Activated CD4-positive, alpha-beta T cell treated with anti-CD3 and anti-CD28 coated beads, Interleukin-2, amount 50 U/mL, for 48 hours (primary cell): ENCODE measurements at places on chromosomes 1 and 21.
A peak's percentile ranks its signal among the peaks of the same experiment; 100 is the strongest.

- DNase-seq, result no peak
Observed at GRCh38 chr1:8154621-8155052, 128.5 kb upstream of the ERRFI1 start.

- DNase-seq, result no peak
Observed at GRCh38 chr21:38622827-38623209, 124.5 kb upstream of the ERG start.

DNA sequence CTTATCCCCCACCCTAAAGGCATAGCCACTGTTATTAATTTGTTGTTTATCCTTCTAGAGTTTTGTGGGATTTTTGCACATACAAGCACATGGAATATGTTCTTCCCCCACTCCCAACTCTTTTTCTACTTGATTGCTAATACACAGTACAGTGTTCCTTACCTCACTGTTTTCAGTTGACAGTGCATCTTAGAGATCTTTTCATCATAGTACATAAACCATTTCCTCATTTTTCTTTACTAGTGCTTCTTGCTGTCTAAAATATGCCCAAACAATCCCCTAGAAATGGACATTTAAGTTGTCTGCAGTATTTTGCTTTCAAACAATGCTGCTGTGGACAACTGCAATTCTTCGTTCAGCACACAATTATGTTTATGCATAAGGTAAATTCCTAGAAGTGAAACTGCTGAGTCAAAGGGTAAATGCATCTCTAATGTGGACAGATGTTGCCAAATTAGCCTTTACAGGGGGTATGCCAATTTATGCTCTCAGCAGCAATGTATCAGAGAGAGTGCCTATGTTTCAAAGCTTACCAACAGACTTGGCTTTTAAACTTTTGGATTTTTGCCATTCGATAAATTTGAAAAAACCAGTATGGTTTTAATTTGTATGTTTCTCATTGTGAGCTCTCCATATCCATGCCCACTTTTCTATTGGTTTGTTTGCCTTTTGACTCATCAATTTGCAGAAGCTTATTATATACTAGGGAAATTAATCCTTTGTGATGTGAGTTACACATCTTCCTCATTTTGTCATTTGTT, 132.6 kb downstream of the MRPS6 start:
- no peak for DNase-seq

GRCh38 chr1:104028416-104029035, 278.8 kb downstream of the AMY1C start:
- no peak for DNase-seq

GRCh38 chr1:163046071-163046470, 23.1 kb upstream of the RGS4 start:
- DNase-seq, result no peak

DNA sequence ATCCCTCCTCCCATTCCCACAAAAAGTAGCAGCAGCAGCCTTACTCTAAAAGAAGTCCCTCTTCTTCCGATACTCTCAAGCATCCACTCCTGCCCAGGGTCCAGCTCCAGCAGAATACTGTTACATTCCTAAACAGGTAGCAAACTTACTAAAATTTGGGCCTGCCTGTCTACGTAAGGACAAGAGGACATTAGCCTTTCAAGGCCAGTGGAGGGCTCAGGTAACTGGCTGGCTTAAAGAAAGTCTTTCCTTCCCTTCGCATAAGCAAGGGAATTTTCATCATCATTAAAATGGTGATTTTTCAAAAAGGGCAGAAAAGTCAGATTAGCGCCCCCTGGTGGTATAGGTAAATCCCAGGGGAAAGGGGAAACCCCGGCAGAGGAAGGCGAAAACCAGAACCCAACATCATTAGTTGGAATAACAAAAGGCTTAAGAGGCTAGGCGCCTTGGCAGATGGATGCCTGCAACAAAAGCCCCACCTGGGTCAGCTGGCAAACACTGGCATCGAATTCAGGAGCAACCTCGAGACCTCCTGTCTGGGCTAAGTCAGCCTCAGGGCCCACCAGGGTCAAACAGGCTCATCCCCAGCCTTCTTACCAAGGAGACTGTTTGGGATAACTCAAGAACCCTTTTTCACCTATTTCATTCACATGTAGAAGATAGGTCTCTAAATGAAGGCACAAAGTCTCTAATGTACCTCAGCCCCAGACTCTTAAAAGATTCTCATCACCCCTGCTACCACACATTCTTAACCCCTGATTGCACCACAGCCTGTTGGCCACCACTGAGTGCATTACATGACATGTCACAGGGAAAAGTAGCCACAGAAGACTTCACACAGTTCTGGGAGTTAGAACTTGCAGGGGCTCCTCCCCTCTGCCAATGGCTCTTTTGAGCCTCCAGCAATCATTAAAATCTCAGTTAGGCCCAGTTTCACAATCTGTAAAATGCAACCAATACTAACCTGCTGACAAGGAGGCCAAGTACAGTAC, 36.7 kb downstream of the ERI3 start:
- DNase-seq, result peak; percentile 56

- peak; percentile 35 for DNase-seq
Observed at GRCh38 chr1:17984583-17984982, 123.0 kb upstream of the IGSF21 start.

DNA sequence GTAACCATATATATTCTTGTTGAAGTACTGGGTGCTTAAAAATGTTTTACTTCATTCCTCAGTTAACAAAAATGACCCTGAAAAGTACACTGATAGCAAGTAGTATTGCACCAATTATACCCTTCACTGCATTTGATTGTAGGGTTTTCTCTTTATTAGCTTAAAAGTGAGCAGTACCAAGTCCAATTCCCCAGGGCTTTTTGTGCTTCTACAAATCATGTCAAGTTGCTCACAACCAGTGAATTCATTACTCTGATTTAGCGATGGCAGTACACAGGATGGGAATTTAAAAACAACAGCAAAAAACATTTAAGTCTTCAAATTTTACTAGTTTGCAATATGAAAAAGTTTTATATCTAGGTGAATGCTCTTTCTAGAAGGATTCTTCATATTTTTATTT, 436.4 kb downstream of the PTBP2 start:
- no peak for DNase-seq

GRCh38 chr1:84947536-84948410, 49.1 kb downstream of the MCOLN2 start:
- no peak for DNase-seq

GRCh38 chr1:225731491-225731890, 46.1 kb upstream of the SRP9 start:
- DNase-seq, result no peak

DNA sequence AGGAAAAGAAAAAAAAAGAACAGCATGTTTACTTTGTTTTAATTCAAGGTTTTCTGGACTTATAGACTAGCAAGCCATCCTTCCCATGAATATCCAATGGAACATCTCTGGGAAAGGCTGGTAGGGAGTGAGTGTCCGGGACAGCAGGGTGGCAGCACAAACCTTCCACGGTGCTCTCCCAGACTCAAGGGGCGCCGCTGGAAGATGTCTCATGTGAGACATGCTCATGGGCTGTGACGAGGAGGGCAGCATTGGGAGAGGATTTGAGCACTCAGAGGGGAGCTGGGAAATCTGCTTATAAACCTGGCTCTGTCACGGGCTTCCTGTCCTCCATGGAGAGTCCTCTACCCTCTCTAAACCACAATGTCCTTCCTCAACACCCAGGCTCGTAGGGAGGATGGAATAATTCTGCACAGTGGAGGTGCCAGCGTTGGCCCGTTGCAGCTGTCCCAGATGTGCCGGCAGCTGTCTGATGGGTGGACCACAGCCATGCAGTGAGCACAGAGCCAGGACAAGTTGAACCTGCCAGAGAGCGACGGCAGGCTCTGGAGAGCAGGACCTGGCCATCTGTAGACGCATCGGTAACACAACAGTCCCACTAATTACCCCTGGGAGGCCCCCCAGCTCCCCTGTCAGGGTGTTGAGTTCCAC, 100.1 kb upstream of the IGSF21 start:
- DNase-seq, result no peak

GRCh38 chr1:194133152-194133551, 946.7 kb upstream of the B3GALT2 start:
- DNase-seq, result no peak

DNA sequence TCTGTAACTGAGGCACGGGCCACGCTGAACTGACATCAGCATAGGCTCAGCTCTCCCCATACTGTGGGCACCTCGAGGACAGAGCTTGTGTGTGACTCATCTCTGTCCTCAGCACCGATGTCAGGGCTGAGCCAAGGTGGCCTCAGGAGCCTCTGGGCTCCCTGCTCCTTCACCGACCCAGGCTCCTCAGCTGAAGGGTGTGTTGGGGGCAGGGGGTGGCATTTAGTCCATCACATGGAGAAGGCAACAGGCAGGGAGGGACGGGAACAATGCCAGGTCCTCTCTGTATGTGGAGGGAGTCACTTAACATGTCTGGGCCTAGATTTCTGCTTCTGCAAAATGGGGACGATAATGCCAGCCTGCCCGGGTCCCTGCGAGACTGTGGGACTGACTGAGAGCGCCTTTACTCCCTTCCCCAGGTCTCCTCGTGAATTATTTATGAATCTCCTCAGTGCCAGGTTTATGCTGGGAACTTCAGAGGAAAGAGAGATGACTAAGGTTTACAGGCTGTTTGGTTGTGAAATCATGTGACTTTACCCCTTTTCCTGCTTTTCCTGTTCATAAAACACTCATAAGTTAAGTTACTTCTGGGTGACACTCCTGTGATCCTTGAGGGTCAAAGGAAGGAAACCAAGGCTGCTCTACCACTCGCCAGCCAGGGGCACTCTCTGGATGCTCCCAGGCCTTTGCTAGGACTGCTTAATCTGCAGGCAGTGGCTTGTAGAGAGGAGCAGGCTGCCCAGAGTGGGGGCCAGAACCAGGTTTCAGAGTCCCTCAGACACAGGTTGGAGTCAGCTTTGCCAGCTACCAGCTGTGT, 16.2 kb downstream of the TTC39A start:
- DNase-seq, result no peak

DNA sequence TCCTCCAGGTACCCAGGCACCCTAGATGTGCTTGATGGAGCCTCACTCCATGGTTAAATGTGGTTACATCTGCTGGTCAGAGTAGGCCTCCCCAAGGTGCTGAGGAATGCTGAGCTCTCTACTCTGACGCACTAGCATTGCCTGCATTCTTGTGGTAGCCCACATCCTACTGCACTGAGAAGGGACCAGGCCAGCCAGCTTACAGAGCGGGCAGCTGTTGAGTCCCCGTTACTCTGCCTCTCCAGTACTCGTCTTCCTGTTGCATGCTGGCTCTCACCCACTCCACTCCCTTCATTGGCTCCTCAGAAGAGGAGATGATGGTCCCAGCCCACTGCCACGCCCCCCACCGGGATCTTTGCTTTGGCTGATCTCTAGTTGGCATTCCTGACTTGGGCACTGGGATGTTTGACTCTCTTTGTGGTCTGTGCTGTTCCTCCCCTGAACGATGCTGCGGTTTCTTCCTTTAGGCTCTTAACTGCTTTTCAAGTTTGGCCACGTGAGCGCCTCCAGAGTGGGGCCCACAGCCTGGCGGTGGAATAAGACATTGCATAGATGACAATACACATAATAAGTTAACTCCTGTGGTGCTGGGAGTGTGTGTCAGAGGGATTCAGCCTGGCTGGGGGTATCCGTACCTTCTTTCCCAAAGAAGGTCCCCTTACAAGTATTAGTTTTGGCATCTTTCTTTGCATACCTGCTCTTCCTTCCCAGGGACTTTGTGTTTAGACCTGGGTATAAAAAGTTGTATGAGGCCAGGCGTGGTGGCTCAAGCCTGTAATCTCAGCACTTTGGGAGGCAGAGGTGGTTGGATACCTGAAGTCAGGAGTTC, 18.6 kb downstream of the AZIN2 start:
- peak; percentile 81 for DNase-seq

DNA sequence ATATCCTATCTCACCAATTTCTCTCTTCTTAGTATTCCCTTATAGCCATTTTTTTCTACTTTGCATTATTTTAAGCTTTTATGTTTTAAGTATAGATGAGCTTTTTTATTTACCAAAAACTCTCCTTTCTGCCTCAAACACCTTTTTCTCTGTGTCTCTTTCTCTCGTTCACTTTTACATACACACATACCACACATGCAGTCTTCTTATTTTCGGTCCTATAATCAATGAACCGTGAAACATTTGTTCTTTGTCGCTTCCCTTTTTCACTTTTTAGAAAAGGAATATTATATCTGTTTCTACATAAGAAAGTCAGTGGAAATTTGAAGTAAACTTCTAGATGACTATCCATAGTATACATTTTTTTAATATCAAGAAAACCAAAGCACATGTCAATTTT, 183.2 kb downstream of the MRPL39 start:
- no peak for DNase-seq

DNA sequence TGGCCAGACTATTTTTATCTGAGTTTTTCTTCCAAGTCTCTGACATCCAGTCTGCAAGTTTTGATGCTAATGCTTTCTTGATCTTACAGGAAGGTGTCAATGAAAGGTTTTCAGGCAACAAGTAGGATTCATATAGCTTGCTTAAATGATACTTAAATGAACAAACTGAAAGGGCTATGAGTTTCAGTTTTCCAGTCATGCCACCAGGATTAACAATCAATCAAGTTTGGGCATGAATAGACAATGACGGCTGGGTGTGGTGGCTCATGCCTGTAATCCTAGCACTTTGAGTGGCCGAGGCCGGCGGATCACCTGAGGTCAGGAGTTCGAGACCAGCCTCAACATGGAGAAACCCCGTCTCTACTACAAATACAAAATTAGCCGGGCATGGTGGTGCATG, 34.3 kb upstream of the SLC16A1 start:
- DNase-seq, result no peak

GRCh38 chr1:96234299-96234698, 487.3 kb upstream of the PTBP2 start:
- DNase-seq, result no peak

DNA sequence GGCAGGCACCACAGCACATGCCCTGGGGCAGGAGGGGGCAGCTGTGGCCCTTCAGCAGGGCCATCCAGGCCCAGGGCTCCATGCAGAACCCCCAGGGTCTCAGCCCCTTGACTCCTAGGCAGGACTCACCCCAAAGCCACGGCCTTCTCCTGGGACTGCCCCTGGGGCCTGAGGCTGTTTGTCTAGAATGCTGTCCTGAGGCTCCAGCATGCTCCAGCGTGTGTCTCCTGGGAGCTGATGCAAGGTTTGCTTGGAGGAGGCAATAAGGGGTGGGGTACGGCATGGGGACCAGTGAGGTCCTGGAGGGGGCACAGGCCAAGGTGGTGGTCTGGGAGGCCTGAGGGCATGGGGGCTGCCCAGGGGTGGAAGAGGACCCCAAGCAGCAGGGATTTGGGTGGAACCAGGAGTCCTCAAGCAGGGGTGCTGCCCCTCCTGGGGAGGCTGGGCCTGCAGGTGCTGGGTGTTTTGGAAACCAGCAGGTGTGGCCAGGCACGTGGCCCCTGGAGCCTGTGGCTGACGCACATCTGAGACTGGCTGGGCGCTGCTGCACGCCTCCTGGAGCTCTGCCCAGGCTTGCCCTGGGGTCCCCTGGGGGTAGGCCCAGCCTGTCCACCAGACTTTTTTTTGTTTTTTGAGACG, 7.8 kb upstream of the CALML6 start:
- no peak for DNase-seq

GRCh38 chr1:21857840-21858670, 46.0 kb downstream of the LDLRAD2 start:
- no peak for DNase-seq

DNA sequence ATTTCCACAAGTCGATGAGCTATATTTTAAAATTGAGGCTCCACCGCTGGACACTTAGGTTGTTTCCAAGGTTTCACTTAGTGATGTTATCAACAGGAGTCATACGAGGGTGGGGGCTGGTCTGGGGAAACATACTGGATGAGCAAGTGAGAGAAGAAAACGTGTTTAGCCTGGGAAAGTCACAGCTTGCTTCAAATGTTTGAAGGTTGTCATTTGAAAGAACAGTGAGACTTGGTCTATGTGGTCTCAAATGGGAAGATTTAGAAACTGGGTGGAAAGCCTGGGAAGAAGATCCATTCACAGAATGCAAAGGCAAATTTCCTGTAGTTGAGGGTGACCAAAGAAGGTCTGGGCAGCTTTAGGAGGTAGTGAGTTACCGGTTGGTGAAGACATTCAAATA, 9.9 kb upstream of the DYRK1A start:
- DNase-seq, result no peak
